ENCODE measurements at places on chromosomes 6 and 20. TPM values are rescaled to one million over a fixed set of nuclear protein-coding genes. Genes with fewer than 3 reads are reported as not detected.

SLC22A7 gene
- not detected for total RNA-seq

TOX2 gene
- 1.0 TPM for total RNA-seq

SLC24A3 gene
- total RNA-seq, result under 0.01 TPM

TJAP1 gene
- total RNA-seq, result 7.3 TPM

ASF1A gene
- total RNA-seq, result 16.7 TPM

Data from dermis microvascular lymphatic vessel endothelial cell (primary cell).